ENCODE measurements at places on chromosomes 1 and 21.

GRCh38 chr1:59560807-59561450 is 253.8 kb upstream of the HOOK1 start:
- DNase-seq: no peak

DNA sequence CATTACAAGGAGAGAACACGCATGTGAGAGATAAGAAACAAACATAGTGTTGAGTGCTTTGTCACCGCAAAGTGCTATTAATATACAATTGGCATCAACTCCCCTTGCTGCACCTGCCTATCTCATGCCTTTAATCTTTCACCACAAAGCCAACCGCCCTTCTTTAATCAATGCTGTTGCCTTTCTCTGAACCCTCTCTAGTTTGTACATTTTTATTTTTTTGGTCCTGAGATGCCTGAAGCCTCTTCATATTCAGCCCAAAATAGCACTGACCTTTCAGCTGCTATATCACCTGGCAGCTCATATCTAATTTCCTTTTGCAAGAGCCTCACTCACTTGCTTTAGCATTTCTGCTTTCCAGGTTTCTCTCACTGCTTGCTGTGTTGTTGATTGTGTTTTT is 504.7 kb downstream of the NUF2 start:
- no peak for DNase-seq

GRCh38 chr21:33030633-33031032 is 4.9 kb downstream of the OLIG2 start:
- DNase-seq: no peak

GRCh38 chr1:9111957-9112356 is 16.9 kb downstream of the GPR157 start:
- DNase-seq: no peak

- no peak for DNase-seq
Observed at GRCh38 chr1:116763116-116763786, 9.0 kb downstream of the CD2 start.

DNA sequence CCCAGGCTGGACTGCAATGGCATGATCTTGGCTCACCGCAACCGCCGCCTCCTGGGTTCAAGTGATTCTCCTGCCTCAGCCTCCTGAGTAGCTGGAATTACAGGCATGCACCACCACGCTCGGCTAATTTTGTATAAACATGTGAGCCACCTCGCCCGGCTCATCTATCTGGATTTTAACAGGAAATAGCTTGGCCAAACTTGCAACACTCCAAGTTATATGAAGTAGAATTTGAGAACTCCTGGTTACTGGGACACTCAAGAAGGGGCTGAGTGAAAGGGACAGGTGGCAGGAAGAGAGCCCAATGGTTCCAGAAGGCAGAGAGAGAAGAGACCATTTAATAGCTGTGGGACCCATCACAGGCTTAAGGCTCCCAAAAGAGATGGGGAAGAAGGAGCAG is 2.9 kb upstream of the GPX7 start:
- no peak for DNase-seq

- no peak for DNase-seq
Observed at GRCh38 chr21:25464275-25464674, 143.0 kb downstream of the MRPL39 start.

DNA sequence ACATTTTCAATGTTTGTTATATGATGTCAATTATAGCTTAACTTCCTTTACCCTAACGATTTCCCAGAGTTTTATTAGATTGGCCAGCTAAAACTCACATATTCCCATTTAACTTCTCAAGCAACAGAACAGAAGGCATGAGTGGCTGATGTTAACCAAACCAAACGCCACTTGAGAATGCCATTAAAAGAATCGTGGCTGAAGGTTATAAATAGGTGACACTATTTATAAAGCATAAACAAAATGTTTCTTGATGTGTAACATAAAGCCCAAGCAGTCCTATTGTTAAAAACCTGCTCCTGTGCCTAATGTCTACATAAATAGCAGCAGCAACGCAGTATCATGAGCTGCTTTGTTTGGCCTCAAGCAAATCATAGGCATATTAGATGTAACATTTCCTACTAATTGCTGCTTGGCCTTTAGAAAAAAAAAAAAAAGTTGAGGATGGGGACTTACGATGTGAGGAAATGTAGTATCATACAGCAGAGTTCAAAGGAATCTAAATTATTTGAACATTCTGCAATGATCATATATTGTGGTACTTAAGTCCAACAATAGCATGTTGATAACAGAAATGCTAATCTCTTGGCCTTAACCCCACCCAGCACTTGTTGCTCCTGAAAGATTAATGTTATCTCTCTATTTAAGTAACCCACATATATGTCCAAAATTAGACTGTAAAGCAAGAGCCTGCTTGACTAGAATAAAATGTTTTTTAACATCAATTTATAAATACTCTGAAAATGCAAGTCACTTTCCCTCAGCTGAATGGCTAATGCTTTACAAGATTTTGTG is 106.0 kb downstream of the ESRRG start:
- no peak for DNase-seq

- no peak for DNase-seq
Observed at GRCh38 chr21:42398436-42399028, 2.7 kb upstream of the TMPRSS3 start.
